ENCODE measurements at places on chromosomes 1 and 21. TPM values are rescaled to one million over a fixed set of nuclear protein-coding genes. Genes with fewer than 3 reads are reported as not detected.

DNA sequence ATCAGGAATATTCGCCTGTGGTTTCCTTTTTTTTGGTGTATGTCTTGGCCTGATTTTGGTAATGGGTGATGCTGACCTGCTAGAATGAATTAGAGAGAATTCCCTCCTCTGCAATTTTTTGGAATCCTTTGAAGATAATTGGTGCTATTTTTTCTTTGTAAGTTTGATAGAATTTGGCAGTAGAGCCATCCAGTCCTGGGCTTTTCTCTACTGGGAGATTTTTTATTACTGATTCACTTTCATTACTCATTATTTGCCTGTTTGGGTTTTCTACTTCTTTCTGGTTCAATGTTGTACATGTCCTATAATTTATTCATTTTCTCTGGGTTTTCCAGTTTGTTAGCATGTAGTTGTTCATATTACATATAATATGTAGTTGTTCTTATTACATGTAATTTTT, 48.7 kb downstream of the NTMT2 start:
- DNase-seq, result no peak

The NBPF4 gene
- not detected for total RNA-seq

GRCh38 chr1:157111396-157112165, 12.0 kb upstream of the ETV3L start:
- no peak for DNase-seq

- DNase-seq, result no peak
Measured at GRCh38 chr1:48659801-48660200, 116.9 kb downstream of the BEND5 start.

Measured in osteocyte (in vitro differentiated cells).